Neural progenitor cell (in vitro differentiated cells): ENCODE measurements at places on chromosomes 5 and 9.

GRCh38 chr5:134545070-134545868, 19.8 kb downstream of the JADE2 start:
- DNase-seq = no peak
- no peak overlapping the region for H3K27ac ChIP-seq
- no peaks in the 10 kb centered on the region for H3K36me3 ChIP-seq
- no peak overlapping the region for H3K4me3 ChIP-seq
- no peaks in the 10 kb centered on the region for H3K27me3 ChIP-seq

- H3K36me3 ChIP-seq = no peaks in the 10 kb centered on the region
- no peaks in the 10 kb centered on the region for H3K27me3 ChIP-seq
- no peak overlapping the region for H3K27ac ChIP-seq
- H3K4me3 ChIP-seq = no peak overlapping the region
- H3K4me1 ChIP-seq = peaks cover 9% of the 10 kb centered on the region
These were observed 26.4 kb downstream of the ZNF366 start for GRCh38 chr5:72480841-72481240.

DNA sequence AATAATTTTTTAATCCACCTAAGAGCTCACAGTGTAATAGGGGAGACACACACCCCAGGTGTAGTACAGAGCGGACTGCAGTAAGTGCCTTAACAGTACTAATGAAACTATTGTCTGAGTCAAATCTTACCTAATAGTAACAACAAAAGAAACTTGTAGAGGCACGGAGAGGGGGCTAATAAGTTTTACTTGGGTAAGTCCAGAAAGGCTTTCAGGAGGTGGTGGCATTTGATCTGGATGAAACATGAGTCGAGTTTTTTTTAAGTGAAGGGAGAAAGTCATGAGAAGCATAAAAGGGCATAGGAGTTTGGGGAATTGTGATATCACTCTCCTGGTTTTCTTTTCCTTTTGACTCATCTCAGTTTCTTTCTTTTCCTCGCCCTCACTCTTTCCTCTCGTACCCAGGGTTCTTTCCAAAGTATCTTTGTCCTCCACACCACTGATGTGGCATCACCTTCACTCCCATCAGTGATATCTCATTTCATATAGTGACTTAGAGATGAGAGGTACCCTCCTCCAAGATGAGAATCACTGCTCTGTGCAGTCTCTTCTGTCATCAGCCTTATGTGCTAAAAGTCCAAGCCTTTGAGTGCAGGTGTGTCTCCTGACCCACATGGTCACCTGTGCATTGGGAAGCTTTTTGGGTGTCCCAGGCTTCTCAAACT, 2.0 kb downstream of the CTNNA1 start:
- DNase-seq = no peak
- H3K4me1 ChIP-seq = peaks cover 5% of the 10 kb centered on the region
- H3K36me3 ChIP-seq = peaks cover 24% of the 10 kb centered on the region
- peak overlapping the region; percentile 72 for H3K4me3 ChIP-seq
- no peak overlapping the region for H3K27ac ChIP-seq

DNA sequence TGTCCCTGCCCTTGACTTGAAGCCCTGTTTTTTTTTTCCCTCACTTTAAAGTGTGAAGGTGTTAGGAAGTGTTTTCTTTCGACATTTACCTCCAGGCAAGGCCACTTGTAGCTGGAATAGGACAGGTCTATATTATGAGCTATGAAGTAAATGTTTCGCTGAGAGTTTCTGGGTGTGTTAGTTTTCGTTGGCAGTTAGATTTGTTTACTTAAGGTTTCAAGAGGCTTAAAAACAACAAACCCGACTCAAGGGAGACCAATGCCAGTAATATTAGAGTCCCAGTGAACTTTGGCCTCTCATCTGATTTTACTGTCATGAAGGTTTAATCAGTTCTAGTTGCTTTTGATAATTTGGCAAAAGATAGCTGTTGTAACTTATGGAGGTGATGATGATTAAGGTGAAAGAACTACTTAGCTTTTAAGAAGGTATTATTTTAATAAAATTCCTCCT, 25.2 kb downstream of the OCLN start:
- DNase-seq = no peak
- H3K27me3 ChIP-seq = no peaks in the 10 kb centered on the region
- no peaks in the 10 kb centered on the region for H3K4me1 ChIP-seq
- peaks cover 6% of the 10 kb centered on the region for H3K36me3 ChIP-seq
